Stimulated activated CD8-positive, alpha-beta memory T cell treated with anti-CD3 and anti-CD28 coated beads, Interleukin-7, amount 100 ng/mL, for 1 hour (primary cell): ENCODE measurements at places on chromosomes 7 and 10.

- DNase-seq, result no peak
Observed at GRCh38 chr10:7136016-7136415, 274.8 kb downstream of the SFMBT2 start.

DNA sequence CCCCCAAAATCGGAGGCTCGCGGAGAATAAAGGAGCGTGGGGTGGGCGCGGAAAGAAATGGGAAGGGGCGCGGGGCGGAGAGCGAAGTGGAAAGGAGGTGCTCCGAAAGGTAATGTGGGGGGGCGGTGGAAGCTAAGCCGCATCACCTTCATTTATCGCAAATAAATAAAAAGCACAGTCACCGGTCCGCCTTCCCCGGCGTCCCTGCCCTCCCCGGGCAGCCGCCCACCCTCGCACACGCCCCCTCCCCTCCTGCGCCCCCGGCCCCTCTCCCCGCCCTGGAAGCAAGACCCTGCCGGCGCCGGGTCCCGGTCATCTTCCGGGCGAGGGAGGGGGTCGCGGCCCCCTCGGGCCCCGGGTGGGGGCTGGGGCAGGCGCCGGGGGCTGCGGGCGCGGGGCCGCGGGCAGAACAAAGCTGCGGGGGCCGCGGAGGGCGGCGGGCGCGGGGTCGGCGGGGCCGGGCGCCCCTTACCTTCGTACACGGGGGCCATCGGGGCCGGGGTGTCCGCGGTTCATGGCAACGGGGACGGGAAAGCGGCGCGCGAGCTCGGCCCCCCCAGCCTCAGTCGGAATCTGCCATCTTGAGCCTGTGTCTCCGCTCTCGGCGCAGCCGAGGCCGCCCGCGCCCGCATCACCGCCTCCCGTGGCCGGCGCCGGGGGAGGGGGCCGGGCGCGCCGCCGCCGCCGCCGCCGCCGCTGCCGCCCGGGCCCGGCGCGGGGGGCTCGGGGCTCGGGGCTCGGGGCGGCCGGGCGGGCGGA lies 486 bp downstream of the HIPK2 start:
- peak; percentile 21 for DNase-seq

- DNase-seq, result no peak
Observed at GRCh38 chr7:78406531-78406930, 608.0 kb downstream of the PHTF2 start.

DNA sequence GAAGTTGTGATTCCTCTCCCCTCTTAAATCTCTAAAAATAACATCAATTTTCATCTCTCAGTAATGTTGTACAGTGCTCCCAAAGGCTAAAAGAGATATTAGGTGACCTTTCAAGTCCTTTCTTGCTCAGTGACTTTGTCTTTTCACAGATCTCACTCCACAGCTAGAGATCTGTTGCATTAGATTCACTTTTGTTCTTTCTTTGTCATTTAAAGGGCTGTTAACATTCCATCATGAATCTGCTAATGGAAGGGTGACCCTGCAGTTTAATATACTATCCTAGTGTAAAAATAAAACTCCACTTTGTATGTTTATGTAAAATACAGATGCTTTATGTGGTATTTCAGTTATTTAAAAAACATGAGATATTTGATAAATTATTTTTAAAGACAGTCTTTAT lies 30.5 kb downstream of the GNAI1 start:
- no peak for DNase-seq

GRCh38 chr7:42858570-42858969 lies 53.3 kb downstream of the C7orf25 start:
- DNase-seq, result no peak

DNA sequence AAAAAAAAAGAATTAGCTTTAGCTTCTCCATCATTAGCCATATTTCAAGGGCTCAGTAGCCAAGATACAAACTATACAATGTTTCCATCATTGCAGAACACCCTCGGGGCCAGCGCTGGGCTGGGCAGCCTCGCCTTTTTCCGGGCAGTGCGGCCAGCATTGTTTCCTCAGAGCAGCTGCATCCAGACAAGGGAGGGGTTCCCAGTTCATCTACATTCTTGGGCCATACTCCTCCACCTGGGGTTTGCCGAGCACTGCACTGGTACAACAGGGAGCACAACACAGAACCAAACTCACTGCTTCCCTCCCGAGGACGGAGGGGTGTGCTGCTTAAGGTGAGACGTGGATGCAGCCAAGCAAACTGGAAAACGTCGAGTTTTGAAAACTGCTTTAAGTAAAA lies 2.4 kb upstream of the PKD1L1 start:
- DNase-seq, result no peak

DNA sequence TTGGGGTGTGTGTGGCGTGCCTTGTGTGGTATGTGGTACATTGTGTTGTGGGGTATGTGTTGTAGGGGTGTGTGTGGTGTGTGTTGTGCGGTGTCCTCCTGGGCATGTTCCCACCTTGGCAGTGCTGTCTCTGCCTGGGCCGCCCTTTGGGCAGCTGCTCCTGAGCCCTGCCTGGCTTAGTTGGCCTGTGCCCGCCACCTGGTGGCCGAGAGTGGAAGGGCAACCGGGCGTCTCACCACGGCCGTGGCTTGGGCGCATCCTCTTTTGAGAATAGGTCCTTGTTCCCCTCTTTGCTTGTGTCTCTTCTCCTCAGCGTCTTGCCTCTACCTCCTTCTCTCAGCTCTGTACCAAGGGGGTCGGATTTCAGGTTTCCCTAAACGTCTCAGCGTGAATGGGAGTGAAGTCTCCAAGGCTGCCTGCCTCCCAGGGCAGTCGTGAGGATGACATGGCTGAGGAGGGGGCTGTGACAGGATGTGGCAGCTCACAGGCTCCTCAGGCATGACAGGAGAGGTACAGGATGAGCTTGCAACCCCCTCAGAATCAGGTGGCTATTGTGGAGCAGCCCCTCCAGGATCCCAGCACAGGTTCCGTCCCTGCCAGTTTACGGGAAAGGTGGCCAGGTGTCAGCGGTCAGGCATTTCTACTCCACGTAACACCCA lies 98.4 kb upstream of the PODXL start:
- DNase-seq, result peak; percentile 70

DNA sequence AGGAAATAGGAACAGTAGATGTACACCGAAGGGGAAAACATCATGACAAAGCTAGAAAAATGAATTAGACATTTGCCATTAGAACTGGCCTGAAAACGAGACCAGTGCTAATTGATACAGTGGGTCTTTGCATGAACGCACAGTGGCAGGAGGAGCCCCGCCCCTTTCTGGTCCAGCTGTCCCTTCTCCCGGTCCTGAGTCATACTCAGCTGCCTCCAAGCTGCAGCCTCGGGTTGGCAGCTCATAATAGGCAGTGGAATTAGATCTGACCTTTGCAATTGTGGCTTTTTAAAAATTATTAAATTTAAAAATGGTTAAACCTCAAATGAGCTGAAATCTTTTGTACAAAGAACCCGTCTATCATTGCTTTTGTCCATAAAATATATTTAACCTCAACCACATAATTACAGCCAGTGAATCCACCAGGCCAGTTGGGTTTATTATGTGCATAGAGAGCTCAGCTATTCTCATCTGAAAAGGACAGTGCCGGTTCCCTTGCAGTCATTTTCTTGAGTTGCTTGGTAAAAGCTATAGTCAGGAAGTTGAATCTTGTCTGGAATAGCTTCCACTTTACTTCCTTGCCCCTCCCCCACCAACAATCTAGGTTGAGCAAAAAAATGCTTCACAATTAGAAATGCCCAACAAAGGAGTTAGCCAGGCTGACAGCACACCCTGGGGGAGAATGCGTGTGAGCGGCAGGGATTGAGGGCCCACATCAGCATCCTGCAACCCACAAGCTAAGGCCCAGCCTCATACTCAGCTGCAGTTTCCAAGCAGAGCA lies 147.1 kb downstream of the BUB3 start:
- DNase-seq, result no peak

- DNase-seq, result peak; percentile 27
Observed at GRCh38 chr10:6647811-6648526, 67.9 kb upstream of the PRKCQ start.

GRCh38 chr10:62109587-62110293 lies 158.9 kb downstream of the RTKN2 start:
- DNase-seq, result no peak

GRCh38 chr7:21429021-21429420 lies 1.1 kb downstream of the SP4 start:
- no peak for DNase-seq

DNA sequence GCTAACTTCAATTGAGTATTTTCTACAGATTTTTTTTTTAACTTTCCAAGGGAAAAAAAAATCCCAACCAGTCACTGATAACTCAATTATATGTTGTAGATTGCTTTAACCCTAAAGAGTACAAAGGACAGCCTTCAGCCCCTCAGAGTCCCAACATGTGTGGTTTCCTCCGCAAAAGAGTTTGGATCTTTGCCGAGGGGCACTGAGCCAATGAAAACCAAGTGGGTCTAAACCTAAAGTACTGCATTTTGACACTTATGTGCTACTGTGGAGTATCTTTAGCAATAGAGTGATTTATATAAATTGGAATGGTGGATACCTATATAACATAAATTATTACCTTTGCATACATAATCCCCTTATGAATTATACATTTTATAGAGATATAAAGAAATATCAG lies 91.5 kb downstream of the SEMA3D start:
- DNase-seq, result no peak

GRCh38 chr10:88322324-88323063 lies 260.6 kb downstream of the RNLS start:
- no peak for DNase-seq

GRCh38 chr10:81995254-81995653 lies 120.3 kb downstream of the NRG3 start:
- no peak for DNase-seq

DNA sequence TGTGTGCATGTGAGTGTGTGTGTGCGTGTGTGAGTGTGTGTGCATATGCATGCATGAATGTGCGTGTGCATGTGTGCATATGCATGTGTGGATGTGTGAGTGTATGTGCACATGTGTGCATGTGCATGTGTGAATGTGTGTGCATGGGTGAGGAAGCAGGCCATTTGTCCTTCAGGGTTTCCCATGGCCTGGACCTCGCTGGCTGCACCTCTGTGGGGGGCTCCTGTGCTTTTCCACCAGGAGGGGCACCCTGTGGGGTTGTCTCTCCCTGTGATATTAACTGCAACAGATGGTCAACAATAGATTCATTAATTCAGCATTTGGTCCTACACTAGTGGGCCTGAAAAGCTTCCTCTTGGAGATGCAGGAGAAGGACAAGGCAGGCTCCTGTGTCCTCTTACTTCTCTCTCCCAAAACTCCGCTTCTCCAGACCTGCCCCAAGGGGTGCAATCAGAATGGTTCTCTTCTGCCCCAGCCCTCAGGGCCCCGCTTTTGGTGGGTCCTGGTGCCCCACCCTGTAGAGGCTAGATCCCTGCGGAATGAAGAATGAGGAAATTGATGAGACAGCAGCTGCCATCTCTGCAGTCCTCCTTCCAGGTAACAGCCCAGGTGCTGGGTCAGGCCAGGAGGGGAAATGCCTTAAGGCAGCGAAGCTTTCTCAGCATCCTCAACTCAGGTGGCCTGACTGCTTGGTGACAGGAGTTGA lies 41.5 kb upstream of the NUB1 start:
- DNase-seq, result no peak

DNA sequence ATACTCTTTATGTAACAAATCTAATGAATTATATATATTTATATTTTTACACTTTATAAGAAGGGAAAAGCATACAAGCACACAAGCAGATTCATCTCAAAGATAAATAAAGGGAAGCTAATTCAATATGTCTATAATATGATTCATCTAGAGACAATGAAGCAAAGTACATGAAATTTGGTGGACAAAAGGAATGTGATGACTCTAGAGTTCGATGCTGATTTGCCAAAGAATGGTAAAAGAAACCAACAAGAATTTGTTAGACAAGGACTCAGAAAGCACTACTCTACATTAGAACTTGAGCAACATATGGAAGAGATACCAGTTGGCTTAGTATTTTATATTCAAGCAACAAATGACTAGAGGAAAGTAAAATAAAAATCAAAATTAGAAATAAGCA lies 536.5 kb upstream of the TEX47 start:
- DNase-seq, result no peak
